ENCODE measurements at places on chromosomes 12 and 14.

GRCh38 chr12:125069616-125070015 is 4.4 kb downstream of the AACS start:
- no peak for DNase-seq

DNA sequence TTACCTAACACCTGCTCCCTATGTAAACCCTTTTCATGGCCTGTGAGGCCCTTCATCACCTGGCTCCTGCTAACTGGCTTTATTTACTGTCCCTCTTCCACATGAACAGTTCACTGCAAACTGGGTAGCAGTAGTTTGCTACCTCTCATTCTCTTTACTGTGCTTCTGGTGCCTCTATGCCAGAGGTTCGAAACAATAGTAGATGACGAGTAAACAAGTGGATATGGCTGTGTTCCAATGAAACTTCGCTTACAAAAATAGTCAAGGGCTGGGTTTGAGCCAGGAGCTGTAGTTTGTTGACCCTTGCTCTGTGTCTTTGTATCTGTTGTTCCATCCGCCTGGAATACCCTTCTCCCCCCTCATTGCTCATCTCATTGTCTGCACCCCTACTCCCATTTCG is 233.6 kb upstream of the RMST start:
- DNase-seq = no peak

- no peak for DNase-seq
These were observed 41.8 kb downstream of the R3HDM2 start for GRCh38 chr12:57389033-57389432.

DNA sequence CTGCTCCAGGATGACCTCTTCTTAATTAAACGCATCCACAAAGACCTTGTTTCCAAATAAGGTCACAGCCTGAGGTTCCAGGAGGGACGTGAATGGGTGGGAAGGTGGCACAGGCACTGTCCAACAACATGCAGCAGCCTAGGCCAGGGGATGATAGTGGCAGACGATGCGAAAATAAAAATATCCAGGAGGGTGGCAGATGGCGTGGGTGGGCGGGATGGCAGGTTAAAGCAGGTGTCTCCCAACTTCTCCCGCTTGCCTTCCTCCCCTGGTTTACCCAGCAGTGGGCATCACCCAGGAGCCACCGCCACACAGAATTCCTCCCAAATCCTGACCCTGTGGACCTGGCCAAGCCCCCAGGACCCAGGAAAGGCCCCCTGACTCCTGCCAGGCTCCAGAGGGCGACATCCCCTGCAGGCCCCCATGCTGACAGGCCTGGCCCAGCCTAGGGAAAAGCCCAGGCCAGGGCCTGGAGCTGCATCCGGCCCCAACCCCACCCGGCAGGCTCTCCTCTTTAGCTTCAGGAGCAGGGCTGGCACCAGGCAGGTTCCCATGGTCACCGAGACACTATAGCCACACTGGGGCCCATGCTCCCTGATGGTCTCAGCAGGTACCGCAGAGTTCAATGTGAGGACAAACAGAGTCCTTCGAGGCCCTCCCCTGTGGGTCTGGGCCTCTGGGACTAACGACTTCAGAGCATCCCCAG is 9.7 kb downstream of the NCOR2 start:
- DNase-seq = no peak

All from iPS DF 6.9 (cell line).